ENCODE measurements at places on chromosomes 11 and 22.

- DNase-seq = no peak
Measured at GRCh38 chr11:116906479-116906878, 69.1 kb upstream of the APOA1 start.

DNA sequence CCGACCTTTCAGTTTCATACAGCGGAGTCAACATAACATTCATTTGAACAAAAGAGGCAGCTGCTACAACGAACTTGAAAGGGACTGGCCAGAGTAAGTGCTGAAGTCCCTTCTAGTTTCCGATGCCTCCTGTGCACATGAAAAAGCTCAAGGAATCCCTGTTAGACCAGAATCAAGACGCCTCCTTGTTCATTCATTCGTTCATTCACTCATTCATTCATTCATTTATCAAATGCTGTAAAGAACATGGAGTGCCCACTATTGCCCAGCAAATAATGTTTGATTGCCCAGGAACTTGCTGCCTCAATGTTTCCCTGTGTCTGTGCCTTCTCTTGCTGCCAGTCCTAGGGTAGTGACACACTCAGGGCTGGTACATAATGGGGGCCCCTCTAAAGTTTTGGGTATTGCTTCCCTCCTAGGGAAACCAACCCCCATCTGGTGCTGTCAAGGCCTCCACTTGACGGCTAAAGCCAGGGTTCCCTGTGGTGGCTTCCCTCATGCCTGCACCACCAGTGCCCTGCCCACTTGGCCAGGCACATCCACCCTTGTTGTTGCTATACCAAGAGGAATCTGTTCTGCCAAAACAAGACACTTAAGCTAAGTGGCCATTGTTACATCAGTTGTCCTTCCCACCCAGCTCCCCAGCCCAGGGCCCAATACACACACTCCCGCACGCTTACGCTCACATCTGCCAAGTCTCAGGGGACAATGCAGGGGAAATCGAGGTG, 3.8 kb downstream of the TMPRSS13 start:
- DNase-seq = no peak

- DNase-seq = no peak
Measured at GRCh38 chr22:46738647-46739093, 618 bp upstream of the CERK start.

GRCh38 chr11:8793114-8793777, 110.7 kb downstream of the RPL27A start:
- DNase-seq = no peak

DNA sequence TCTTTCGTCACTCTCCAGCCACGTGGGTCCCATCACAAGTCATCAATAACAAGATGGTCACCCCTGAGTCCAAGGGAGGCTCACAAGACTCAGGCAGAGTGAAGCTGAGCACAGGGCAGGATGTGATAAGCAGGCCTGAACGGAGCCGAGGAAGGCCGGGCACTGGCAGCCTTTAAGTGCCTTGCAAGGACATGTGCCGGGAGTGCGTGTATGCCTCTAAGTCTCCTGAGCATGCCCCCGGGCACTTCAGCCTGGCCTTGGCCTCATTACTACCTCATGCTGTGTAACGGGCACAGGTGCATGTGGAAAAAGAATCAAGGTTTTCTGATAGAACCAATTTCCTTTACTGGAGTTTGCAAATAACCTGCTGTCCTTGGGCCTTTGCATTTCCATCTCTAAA, 55.8 kb downstream of the UBASH3B start:
- no peak for DNase-seq

DNA sequence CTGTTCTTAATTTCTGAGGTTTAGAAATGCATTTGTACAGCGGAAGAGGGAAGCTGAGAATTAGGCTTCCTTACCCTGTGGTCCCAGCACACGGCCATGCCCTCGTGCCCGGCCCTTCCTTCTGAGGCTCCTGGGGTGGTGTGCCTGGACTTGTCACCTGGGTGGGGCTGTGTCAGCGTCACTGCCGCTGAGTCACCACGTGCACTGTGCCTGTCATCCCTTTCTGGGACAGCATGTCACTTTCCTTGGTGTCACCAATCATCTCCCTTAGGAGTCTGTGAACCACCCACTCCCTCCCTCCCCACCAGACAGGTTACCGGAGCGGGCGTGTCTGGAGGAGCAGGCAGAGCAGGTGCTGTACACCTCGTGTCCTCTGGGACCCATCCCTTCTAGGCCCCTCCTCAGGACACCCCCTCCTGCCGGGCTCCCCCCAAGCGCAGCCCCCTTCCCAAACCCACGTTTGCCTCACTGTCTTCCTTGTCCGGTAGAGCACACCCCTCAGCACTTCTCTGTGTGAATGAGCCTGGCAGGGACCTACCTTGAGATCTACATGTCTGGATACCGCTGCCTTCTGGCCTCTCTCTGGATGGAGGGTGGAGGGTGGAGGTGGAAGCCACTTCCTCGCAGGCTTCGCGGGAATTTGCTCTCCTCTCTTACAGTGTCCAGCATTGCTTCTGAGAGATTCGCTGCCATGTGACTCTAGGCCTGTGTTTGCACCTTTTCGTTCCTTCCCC, 367.6 kb downstream of the TBC1D22A start:
- DNase-seq = no peak

- DNase-seq = no peak
Measured at GRCh38 chr11:100119176-100119575, 567.9 kb upstream of the ARHGAP42 start.

DNA sequence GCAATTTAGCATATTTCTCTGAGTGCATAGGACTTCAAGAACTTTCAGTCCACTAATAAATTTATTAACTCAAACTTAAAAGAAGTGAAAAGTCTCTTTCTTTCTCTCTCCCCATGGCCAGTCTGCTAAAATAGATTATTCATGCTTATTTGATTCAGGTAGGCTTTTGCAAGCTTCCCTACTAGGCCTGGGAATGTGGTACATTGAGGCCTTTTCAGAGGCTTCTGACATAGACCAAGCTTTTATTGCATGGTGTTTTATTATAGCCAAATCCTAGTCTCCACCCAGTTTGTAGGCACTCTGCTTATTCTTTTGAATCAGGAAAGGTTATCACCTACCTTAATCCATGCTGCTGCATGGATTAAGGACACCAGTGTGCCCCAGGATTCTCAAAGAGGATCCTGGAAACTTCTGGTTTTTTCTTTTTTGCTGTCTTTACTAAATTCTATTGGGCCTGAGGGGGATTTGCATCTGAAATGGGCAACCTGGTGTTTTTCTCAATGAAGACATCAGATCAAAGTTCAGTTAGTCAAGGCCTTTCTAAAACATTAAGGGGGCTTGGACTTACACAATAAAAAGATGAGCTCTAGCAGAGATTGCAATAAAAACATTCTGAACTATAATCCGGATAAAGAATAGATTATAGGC, 92.2 kb downstream of the ELP4 start:
- no peak for DNase-seq

DNA sequence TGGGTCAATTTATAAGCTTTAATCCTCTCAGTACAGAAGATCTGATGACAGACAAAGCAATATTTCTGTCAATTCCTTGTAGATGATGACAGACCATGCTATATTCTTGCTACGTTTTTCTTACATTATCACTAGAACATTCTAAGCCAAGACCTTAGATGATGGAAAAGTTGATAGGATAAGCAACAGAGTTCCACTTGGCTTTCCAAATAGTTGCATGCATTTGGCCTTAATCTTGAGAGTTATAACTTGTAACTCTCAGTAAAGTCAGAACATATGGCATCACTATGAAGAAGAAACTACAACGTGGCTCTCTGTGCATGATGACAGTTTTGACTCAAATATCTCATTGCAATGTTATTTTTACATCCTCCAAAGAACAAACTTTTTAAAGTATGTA, 544.3 kb upstream of the LRRC4C start:
- no peak for DNase-seq
